Inflammatory macrophage (primary cell): ENCODE measurements at places on chromosomes 2 and 18.

DNA sequence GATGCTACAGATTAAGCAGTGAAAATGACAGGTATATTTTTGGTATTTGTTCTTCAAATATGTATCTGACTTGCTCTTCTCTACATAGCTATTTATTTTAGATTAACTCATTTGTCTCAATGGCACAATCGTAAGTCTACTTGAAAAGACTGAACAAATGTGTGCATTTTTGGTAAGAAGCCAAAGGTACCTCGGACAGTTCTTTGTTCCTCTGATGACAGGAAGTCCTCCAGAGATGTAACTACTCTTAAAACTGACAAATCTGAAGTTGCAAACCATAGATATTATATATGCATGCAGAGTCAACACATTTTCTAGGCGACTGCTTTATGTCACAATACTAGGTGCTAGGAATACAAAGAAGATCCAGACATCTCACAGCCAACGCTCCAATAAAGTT lies 36.7 kb downstream of the NDUFAF7 start:
- DNase-seq, result no peak

- no peak for DNase-seq
These were observed 30.0 kb downstream of the CPS1 start for GRCh38 chr2:210586381-210586780.

DNA sequence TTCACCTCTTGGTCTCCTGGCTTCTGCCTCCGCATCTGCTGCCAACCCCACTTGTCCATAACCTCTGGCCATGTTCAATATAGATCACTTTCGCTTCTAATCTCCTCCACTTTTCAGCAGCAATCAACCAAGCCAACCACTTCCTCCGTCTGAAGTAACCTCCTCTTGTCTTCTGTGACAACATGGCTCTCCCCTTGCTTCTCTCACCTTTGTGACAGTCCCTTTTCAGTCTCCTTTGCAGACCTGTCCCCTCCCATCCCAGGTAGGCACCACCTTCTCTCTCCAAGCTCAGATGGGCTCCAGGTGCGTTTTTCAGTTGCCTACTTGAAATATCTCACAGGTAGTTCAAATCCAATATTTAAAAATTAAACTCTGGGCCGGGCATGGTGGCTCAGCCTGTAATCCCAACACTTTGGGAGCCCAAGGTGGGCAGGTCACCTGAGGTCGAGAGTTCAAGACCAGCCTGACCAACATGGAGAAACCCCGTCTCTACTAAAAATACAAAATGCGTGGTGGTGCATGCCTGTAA lies 4.7 kb upstream of the PSD4 start:
- DNase-seq, result no peak

DNA sequence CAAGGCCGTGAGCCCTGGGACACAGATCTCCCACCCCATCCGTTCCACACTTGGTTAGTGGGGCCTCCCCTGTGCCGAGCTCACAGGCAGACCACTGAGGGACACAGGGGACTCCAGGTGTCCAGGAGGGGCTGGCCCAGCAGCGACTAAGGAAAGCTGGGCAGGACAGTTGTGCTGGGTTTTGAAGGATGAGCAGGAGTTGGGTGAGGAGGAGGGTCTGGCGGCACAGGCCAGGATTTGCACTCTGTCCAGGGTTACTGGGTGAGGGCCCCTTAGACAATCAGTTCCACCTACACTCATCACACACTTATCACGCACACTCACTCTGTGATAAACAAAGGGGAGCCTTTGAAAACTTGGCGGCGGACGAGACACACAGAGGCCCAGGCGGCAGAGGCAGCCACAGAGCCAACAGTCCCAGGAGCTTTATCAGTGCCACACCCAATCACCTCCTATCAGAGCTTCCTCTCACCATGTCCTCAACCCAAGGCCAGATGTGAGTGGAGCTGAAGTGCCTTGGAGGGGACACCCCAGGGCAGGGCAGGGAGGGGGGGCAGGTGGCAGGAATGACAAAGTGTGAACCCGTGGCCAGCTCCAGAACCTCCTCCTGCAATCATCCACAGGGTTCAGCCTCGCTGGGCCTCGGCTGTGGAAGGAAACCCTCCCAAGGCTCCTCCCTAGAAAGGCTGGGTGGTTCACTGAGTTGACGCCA lies 26.6 kb downstream of the BIN1 start:
- no peak for DNase-seq

GRCh38 chr2:202765436-202765835 lies 106.1 kb downstream of the ICA1L start:
- DNase-seq, result peak; percentile 93

GRCh38 chr2:39838589-39838988 lies 59.5 kb upstream of the THUMPD2 start:
- no peak for DNase-seq

DNA sequence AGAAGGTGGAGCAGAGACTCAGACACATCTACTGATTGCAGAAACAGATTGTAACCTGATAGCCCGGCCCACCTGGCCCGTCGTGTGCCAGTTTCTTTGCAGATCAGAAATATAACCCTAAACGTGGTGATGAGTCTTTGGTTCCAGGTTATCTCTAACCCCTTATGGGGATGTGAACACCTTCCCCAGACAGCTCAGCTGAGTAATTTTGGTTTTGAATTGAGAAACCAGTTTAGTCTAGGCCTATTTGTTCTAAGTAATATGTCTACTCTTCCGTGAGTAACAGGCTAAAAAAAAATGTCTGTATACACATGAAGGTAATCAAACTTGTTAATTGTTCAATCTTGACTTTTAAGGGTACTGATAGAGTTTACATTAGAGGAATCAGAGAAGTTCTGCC lies 35.7 kb downstream of the RASGRP3 start:
- DNase-seq, result no peak

DNA sequence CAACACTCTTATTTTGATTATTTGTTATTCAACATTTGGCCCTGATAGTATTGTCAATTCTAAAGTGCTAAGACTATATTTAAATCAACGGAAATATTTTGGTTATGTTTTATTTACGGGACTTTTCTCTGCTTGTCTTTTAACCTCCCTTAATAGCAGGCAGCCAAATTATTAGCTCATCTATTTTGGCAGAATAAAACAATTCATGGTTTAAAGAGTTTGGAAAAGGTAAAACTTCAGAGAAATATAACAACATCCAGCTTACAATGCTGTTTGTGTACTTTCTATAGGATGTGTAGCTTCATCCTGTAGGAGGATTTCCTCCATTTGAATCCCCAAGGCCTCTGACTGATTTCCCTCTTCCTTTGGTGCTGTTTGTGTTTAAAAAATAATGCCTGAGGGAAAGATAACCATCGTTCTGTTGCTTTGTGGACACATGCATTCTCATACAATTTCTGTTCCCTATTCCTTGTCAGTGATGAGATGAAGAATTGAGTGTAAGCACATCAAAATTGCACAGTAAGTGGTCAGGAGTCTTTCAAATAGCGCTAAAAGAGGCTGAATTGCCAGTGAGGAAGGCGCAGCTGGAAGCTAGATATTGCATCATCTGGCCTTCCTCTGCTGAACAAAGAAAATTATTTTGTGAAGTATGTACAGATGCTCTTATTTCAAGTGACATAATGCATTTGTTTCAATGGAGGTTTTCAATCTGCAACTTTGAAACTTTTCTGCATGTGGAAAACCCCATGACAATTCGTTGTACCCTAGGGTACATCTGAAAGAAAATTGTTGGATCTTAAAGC lies 80.3 kb downstream of the CD28 start:
- DNase-seq, result peak; percentile 94

DNA sequence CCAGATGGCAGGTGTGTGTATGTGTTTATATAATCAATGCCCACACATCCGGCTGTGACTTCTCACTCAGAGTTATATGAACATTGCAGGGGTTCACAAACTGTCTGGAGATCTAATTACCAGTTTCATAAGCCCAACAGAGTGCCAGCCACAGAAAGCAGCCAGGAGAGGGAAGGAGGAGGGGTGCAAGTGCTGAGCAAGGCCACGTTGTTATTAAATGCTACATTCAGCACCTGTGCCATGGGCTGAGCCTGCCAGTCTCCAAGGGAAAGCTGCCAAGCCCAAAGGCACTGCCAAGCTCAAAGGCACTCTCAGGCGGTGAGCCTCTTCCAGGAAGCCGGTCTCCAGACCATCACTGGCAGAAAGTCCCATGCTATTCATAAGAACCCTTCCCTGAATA lies 17.4 kb downstream of the XDH start:
- DNase-seq, result no peak
